ENCODE measurements at places on chromosomes 12 and 14. TPM values are rescaled to one million over a fixed set of nuclear protein-coding genes. Genes with fewer than 3 reads are reported as not detected.

The RNASE7 gene
- total RNA-seq, result not detected

DNA sequence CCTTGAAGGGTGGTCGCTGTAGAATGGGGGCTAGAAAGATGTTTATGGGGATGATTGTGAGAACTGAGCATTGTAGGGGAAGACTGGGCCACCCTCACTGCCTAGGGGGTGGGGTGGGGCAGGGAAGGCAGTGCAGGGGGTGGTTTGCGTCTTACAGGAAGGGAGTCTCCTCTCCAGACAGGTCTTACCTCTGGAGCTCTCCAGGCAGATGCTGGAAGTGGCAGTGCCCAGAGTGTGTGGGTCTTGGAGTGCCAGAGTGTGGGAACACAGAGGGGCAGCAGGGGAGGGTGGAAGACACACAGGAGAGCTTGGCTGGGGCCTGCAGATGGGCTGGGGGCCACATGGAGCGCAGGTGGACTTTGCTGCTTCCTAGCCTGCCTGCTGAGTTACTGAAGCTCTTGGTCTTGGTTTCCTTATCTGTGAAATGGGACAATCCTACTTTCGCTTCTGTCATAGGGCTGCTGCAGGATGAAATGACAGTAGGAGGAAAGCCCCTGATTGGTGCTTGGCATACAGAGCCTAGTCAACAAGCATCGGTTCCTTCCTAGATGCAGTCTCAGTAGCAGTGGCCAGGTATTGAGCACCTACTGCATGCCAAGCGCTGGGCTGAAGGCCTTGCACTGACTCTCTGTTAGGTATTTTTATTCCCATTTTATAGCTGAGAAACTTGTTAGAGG is 118.3 kb downstream of the SLC25A47 start:
- H3K36me3 ChIP-seq, result no peaks in the 10 kb centered on the region
- no peaks in the 10 kb centered on the region for H3K27me3 ChIP-seq
- DNase-seq, result no peak
- H3K4me1 ChIP-seq, result peaks cover 47% of the 10 kb centered on the region
- peak overlapping the region; percentile 71 for H3K27ac ChIP-seq

The LAG3 gene
- 2.1 TPM for total RNA-seq

DNA sequence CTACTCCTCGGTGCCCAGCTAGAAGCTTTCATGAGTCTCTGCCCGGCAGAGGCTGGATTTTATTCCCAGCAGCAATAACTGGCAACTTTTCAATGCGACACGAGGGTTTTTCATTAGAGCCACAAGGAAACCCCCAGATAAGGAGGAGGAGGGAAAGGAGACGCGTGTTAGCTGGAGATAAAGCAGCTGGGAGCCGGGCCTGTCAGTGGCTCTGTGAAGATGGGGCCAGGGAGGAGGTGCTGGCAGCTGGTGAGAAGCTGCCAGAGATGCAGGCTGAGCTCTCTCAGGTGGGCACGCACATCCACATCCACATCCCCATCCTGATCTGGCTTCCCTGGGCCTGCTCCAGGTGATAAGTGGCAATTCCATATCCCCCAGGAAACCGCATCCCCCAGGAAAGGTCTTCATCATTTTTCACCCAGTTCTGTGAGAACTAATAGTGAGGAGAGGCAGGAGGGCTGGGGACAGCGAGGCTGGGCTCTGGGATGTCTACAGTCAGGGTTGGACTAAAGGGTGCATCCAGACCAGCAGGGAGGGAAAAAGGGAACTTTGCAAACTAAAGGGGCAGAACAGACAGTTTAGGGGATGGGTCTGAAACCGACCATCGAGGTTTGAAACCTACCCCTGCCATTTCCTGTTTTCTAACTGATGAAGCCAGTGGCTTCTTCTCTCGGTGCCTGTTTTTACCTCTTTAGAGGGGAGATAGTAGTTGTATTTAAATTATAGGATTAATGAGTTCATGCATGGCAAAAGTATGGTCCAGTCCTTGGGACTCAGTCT is 413.2 kb downstream of the DPF3 start:
- DNase-seq, result no peak

DNA sequence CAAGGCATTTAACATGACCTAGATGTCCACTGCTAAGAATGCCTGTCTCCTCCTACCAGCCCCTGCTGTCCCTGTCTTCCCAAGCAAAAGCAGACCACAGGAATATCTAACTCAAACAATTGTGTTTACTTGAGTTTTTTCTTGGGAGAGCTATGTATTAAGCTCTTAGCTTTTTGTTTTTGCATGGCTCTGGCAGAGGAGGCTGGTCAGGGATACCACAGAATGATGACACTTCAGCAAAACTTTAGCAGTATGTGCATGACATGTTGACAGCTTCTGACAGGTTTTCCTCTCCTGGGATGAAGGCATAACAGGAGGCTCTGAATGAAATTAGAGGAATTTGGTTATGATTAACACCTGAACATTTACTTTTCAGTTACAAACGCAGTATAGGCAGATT is 6.9 kb downstream of the TMBIM6 start:
- peaks cover 30% of the 10 kb centered on the region for H3K36me3 ChIP-seq
- DNase-seq, result no peak
- H3K4me1 ChIP-seq, result peaks cover 98% of the 10 kb centered on the region
- no peak overlapping the region for H3K27ac ChIP-seq
- H3K27me3 ChIP-seq, result no peaks in the 10 kb centered on the region
- H3K4me3 ChIP-seq, result no peak overlapping the region

- no peak for DNase-seq
- no peaks in the 10 kb centered on the region for H3K36me3 ChIP-seq
- no peak overlapping the region for H3K27ac ChIP-seq
- H3K4me1 ChIP-seq, result no peaks in the 10 kb centered on the region
- no peak overlapping the region for H3K4me3 ChIP-seq
These were observed 331.6 kb upstream of the STXBP6 start for GRCh38 chr14:25381498-25381897.

DNA sequence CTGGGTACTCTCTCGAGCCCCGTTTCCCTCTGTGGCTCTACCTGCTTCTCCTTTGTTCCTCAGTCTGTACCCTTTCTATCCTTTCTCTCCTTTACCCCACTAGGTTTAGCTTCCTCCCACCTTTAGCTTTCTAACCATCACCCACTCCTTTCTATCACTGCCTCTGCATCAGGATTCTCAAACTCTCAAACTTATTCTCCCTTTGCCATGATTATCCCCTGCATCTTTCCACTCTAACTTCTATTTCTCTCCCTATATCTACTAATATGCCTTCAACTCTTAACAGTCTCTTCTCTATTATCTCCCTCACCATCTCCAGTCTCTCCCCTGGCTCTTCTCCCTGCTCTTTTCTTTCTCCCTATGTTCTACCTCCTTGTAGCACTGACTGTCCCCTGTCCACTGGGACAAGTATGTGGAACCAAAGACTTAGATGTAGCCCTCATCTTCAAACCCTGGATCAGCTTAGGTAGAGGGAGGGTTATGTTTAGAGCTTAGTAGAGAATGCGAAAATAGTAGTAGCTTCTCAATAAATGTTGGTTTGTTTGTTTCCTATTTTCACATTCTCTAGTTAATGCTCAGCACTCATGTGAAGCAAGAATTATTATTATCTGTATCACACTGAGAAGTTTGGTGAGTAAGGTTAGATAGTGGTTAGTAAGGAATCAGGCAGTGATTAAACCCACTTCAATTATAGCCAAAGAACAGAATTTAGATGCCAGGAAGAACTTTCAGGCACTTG is 3.4 kb downstream of the GDF11 start:
- H3K4me3 ChIP-seq, result no peak overlapping the region
- no peaks in the 10 kb centered on the region for H3K27me3 ChIP-seq
- DNase-seq, result no peak
- peaks cover 7% of the 10 kb centered on the region for H3K36me3 ChIP-seq
- H3K27ac ChIP-seq, result no peak overlapping the region

DNA sequence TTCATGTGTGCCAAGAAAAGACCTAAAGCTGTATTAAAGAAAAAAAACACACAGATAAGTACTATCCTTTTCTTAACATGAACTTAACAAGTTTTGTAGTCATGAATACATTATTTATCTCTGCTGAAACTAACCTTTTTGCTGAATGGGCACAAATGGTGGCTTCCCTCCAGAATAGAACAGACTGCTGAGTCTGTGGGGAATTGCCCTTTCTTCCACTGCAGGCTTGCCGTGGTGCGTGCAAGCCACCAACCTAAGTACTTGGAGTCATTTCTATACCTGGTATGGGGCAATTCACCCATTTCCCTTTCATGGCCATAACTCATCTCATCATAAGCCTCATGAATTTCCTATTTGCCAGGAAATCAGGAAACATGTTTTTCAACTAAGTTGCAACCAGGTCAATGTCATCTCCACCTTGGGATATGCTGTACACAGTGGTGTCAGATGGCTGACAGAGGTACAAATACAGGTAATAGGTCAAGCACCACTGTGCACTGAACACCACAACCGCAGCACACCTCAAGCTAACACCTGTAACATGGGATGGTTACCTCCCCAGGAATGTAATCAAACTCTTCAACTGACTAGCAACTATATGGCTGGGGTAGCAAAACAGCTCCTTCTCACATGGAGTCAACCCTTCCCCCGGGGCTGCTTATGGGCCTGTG is 49.9 kb downstream of the CATSPERB start:
- DNase-seq, result no peak
- H3K4me3 ChIP-seq, result no peak overlapping the region
- no peaks in the 10 kb centered on the region for H3K36me3 ChIP-seq
- H3K27ac ChIP-seq, result no peak overlapping the region

The GUCY2C gene
- not detected for total RNA-seq

- H3K27ac ChIP-seq, result peak overlapping the region; percentile 56
- H3K4me3 ChIP-seq, result no peak overlapping the region
- H3K27me3 ChIP-seq, result no peaks in the 10 kb centered on the region
- no peaks in the 10 kb centered on the region for H3K4me1 ChIP-seq
These were observed 11.1 kb upstream of the NINJ2 start for GRCh38 chr12:674272-674781.
